ENCODE measurements at places on chromosomes 6 and 20. TPM values are rescaled to one million over a fixed set of nuclear protein-coding genes. Genes with fewer than 3 reads are reported as not detected.
A peak's percentile ranks its signal among the peaks of the same experiment; 100 is the strongest.

DNA sequence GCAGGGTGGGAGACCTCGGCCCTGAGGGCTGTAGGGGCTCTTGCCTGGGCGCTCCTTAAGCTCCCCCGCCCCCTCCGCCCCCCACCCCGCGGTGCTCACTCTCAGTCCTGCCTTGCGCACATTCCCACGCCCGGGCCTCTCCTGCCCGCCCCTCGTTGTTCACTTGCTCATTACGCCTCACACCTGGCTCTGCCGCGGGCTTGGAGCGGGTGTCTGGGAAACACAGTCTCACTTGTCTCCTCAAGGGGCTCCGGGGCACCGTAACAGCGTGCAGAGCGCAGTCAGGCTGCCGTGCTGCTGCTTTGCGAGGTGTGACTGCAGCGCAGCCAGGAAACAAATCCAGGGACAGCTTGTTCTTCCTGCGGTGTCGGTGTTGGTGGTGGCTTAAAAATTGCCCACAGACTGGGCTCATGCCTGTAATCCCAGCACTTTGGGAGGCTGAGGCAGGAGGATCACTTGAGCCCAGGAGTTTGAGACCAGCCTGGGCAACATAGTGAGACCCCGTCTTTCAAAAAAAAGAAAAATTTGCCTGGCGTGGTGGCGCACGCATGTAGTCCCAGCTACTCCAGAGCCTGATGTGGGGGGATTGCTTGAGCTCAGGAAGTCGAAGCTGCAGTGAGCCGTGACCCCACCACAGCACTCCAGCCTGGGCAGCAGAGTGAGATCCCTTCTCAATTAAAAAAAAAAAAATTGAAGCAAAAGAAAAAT, 4.6 kb downstream of the NPBWR2 start:
- H3K4me1 ChIP-seq, result peaks cover 25% of the 10 kb centered on the region
- H3K4me3 ChIP-seq, result peak overlapping the region; percentile 58
- H3K36me3 ChIP-seq, result no peaks in the 10 kb centered on the region
- peak; percentile 29 for DNase-seq
- peaks cover 13% of the 10 kb centered on the region for H3K27me3 ChIP-seq

GRCh38 chr6:17972978-17973622, 14.3 kb downstream of the KIF13A start:
- DNase-seq, result no peak
- no peaks in the 10 kb centered on the region for H3K4me1 ChIP-seq
- no peak overlapping the region for H3K4me3 ChIP-seq
- H3K27ac ChIP-seq, result no peak overlapping the region

- no peak for DNase-seq
- H3K27ac ChIP-seq, result no peak overlapping the region
- H3K27me3 ChIP-seq, result peaks cover 1% of the 10 kb centered on the region
- no peaks in the 10 kb centered on the region for H3K36me3 ChIP-seq
- no peaks in the 10 kb centered on the region for H3K4me1 ChIP-seq
These were observed 308.6 kb upstream of the ZFP64 start for GRCh38 chr20:52500157-52500556.

GRCh38 chr6:88614316-88614877, 349.0 kb downstream of the RNGTT start:
- peaks cover 44% of the 10 kb centered on the region for H3K36me3 ChIP-seq
- no peak overlapping the region for H3K4me3 ChIP-seq
- H3K27me3 ChIP-seq, result no peaks in the 10 kb centered on the region
- no peaks in the 10 kb centered on the region for H3K4me1 ChIP-seq
- no peak for DNase-seq

DNA sequence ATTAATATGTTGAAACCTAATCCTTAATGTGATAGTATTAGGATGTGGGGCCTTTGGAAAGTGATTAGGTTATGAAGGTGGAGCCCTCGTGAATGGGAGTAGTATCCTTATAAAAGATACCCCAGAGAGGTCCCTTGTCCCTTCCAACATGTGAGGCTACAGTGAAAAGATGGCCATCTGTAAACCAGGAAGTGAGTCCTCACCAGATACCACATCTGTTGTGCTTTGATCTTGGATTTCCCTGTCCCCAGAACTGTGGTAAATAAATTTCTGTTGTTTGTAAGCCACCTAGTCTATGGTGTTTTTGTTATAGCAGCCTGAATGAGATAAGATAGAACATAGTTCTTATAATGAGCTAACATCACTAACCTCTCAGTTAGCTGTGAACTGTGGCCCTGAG, 16.6 kb upstream of the CALHM6 start:
- H3K36me3 ChIP-seq, result no peaks in the 10 kb centered on the region
- no peak overlapping the region for H3K27ac ChIP-seq
- no peak for DNase-seq
- peaks cover 9% of the 10 kb centered on the region for H3K4me1 ChIP-seq

DNA sequence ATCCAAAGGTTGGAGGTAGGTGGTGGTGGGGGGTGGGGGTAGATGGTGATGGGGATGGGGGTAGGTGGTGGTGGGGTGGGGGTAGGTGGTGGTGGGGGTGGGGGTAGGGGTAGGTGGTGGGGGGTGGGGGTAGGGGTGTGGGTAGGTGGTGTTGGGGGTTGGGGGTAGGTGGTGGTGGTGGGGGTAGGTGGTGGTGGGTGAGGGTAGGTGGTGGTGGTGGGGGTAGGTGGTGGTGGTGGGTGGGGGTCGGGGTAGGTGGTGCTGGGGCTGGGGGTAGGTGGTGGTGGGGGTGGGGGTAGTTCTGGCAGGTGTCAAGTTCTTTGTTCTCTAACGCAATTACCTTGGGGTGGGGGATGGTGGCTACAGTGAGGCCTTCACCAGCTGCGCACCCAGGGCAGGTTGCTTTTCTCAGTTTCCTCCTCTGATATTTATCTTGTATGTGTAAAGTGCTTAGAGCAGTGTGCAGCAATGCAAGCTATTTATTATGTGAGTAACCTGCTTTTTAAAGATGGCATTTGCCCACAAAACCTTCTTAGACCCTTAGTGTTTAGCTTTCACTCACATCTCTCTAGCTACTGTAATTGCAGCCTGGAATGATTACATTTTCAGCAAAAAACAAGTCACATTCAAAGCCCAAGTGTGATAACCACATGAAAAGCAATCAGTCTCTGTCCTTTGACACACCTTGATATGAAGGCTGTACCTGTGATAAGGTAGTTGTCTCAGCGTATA, 8.2 kb upstream of the CCDC167 start:
- H3K4me1 ChIP-seq, result peaks cover 57% of the 10 kb centered on the region
- no peak overlapping the region for H3K4me3 ChIP-seq
- no peaks in the 10 kb centered on the region for H3K27me3 ChIP-seq
- H3K27ac ChIP-seq, result peak overlapping the region; percentile 22
- peak; percentile 64 for DNase-seq

The FAM217B gene
- 25.6 TPM for total RNA-seq

GRCh38 chr6:39362487-39362865, 40.0 kb upstream of the KCNK16 start:
- H3K27me3 ChIP-seq, result no peaks in the 10 kb centered on the region
- H3K4me1 ChIP-seq, result no peaks in the 10 kb centered on the region
- H3K4me3 ChIP-seq, result no peak overlapping the region
- DNase-seq, result no peak

DNA sequence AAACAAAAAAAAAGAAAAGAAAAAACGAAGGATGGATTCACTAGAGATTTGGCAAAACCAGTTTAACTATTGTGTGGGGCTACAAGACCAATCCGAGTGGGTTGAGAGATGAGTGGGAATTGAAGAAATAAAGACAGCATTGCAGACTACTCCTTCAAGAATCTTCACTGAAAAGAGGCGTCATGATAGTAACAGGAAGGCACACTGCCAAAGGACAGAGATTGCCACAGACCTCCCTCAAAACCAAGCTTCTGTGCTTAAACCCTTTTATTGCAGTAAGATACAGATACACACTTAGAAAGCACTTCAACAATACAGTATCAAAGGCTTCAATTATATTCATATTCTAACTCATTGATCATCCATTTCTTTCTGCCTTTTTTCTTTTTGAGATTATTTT, 103.9 kb downstream of the IPCEF1 start:
- H3K36me3 ChIP-seq, result peaks cover 17% of the 10 kb centered on the region
- no peak for DNase-seq
- H3K4me3 ChIP-seq, result no peak overlapping the region
- peak overlapping the region; percentile 21 for H3K27ac ChIP-seq
- peaks cover 65% of the 10 kb centered on the region for H3K4me1 ChIP-seq

DNA sequence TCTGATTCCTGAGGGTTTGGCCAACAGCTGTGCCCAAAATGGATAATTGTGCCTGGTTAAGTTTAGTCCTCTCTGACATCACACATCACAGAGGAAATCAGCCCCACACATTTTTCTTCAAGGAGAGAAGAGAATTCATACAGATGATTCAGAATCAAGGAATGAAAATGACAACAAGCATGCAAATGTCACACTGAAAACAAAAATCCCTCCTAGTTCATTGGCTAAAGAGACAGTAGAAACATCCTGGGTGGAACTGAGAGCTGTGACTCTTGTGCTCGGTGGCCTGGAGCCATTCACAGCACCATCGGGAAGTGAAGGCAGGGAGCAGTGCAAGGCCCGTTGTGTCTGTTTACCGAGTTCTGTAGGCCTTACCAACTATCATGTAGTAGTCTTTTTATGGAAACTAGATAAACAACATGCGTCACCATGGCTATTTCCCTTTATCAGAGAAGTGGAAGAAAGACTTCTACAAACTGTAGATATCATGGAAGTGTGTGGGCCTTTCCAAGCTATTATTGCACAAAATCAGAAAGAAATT, 81.7 kb upstream of the TENT5A start:
- H3K4me3 ChIP-seq, result no peak overlapping the region
- no peak overlapping the region for H3K27ac ChIP-seq
- no peak for DNase-seq

DNA sequence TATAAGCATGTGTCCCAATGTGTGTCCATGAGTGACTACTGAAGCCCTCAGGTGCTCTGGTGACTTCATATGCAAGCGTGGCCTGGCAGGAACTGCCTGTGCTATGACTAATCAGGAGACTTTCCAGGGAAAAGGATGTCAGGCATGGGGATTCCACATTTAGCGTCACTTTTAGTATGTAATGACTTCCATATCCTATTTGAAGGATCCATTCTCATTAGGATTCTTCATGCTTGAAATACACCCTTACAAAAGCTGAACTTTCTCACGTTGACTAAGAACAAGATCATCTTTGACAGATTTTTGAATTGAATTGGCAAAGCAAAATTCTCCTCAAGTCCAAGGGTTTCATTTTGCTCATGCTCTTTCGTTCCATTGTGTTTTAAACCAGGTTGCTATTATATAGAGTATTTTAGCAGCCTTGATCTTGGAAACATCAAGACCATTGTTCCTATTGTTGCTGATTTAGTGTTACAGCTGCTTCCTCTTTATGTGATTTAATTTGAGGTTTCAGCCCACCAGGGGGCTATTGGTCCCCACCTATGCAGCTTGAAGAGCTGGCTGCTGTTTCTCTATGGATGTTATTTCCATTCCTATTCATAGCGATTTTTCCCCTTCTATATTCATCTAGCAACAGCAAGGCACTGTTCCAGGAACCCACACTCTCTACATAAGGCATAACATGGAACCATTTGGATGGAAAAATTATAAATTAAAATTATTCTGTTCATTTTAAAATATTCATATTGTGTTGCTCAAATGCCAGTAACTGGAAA, 418.6 kb downstream of the CDKAL1 start:
- H3K36me3 ChIP-seq, result peaks cover 23% of the 10 kb centered on the region
- no peak overlapping the region for H3K4me3 ChIP-seq
- no peak overlapping the region for H3K27ac ChIP-seq
- no peaks in the 10 kb centered on the region for H3K4me1 ChIP-seq

The SEC23B gene
- 95.3 TPM for total RNA-seq

The HLA-DQA2 gene
- total RNA-seq, result not detected

GRCh38 chr6:69796073-69796641, 653 bp downstream of the LMBRD1 start:
- peak overlapping the region; percentile 96 for H3K27ac ChIP-seq
- peaks cover 51% of the 10 kb centered on the region for H3K4me1 ChIP-seq
- peak overlapping the region; percentile 94 for H3K4me3 ChIP-seq
- no peaks in the 10 kb centered on the region for H3K27me3 ChIP-seq

The NSFL1C gene
- 71.3 TPM for total RNA-seq
